ENCODE measurements at places on chromosomes 5 and 9.
A peak's percentile ranks its signal among the peaks of the same experiment; 100 is the strongest.

DNA sequence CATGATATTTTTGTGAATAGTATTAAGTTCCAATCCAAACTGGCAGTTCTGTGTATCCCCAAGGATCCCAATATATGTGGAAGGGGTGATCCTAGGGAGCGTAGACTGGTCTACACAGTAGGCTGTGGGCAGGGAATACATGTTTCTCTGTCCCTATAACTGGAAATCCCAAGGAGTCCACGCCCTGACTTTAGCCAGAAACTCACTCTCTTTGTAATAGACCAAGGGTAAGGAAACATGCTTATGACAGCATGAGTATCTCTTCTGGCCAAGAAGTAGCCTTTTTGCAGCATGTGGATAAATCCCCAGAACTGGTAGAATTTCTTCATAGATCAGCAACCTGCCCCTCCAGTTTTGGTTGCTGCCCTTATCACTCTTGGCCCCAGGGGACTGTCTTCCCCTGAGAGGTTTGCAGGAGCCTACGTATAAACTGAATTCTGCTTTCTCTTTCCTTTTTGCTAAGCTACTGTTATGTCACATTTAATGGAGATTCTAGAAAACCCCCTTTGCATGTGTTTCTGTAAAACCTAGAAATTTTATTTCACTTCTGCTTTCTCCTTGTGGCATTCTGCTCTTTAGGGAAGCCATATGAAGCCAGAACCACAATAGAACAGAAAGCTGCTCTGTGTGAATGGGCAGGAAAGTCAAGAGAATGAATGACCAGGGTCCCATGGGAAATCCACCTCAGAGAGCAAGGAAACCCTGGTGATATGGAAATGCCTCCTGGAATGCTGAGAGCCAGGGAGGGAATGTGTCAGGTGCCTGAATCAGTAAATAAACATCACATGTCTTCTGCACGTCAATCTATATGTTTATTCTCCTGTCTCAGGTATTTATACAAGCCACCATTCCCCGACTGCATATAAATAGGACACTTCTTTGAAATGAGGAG lies 3.5 kb downstream of the IFNA2 start:
- H3K36me3 ChIP-seq = no peaks in the 10 kb centered on the region
- no peak overlapping the region for H3K27ac ChIP-seq
- DNase-seq = no peak

GRCh38 chr9:129451089-129451656 lies 169.7 kb downstream of the C9orf50 start:
- H3K4me1 ChIP-seq = peaks cover 7% of the 10 kb centered on the region
- no peaks in the 10 kb centered on the region for H3K36me3 ChIP-seq
- no peak overlapping the region for H3K27ac ChIP-seq
- H3K4me3 ChIP-seq = no peak overlapping the region
- no peak for DNase-seq

GRCh38 chr5:154365823-154366222 lies 80.0 kb upstream of the SAP30L start:
- H3K27me3 ChIP-seq = no peaks in the 10 kb centered on the region
- no peak overlapping the region for H3K27ac ChIP-seq

DNA sequence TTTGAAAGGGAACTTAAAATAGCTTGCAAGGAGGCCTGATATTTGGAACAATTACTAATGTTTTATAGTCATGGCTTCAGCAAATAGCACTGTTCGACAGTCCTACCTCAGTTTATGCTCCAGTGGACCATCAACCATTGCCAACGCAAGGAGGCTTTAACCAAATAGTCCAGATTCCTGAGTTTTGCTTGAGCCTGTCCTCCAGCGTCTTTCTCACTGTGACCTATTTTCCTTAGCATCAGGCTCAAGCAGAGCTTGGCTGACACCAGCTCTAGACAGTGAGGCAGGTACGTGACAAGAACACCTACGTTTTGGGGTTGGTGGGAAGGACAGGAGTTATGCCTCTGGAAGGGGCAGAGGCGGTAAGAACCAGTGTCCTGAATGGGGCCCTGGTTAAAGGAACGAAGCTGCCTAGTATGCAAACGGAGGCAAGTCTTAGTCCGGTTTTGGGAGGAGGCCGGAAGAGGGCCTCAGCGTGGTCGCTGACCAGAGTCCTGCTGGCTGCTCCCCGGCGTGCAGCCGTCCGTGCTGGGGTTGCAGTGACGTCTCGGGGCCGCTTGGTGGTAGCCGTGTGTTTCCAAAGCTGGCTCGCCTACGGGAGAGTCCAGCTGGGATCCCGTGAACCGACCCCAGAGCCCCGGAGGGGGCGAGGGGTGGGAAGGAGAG lies 998 bp upstream of the FGF18 start:
- H3K27ac ChIP-seq = peak overlapping the region; percentile 79

GRCh38 chr9:97462159-97462558 lies 39.3 kb upstream of the TMOD1 start:
- no peaks in the 10 kb centered on the region for H3K4me1 ChIP-seq
- no peaks in the 10 kb centered on the region for H3K27me3 ChIP-seq
- peaks cover 25% of the 10 kb centered on the region for H3K36me3 ChIP-seq
- H3K27ac ChIP-seq = no peak overlapping the region

DNA sequence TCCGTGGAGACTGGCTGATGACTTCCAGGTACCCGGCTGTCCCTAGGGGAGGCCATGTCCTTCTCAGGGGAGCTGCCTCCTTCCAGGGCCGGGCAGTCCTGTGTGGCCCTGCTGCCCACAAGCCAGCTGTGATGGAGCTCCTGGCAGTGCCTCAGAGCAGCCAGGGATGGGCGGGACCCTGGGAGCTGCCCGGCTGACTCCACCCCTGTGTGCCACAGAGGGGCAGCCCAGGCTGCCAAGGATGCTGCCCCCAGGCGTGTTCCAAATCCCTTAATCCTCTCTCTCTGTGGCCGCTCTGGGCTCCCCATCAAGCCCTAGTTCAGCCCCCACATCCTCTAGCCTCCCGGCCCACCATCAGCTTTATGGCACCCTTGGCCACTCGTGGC lies 7.0 kb upstream of the SCGB3A1 start:
- DNase-seq = peak; percentile 20
- no peak overlapping the region for H3K4me3 ChIP-seq
- no peaks in the 10 kb centered on the region for H3K4me1 ChIP-seq
- H3K27me3 ChIP-seq = peaks cover 10% of the 10 kb centered on the region
- no peak overlapping the region for H3K27ac ChIP-seq
- H3K36me3 ChIP-seq = no peaks in the 10 kb centered on the region

DNA sequence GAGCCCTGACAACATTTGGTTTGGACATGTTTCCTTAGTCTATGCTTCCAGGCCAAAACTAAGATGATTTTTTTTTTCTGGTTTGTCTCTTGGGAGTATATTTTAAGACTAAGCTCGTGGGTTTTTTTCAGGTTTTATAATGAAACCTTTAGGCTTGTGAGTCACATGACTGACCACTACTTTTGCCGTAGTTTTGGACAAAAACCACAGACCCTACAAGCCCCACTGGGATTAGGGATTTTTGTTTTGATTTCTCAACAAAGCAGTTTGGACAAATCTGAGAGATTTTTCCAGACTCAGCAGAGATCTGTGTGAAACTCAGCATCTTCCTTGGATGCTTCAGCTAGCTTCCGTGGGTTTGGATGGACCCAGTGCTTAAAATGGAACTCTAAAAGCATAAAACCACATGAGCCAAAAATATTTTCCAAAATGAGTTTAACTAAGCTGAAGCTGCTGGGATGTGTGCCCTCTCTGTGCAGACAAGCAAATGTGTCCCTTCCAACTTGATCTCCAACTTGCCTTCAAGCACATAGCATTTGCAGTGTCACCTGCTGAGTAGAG lies 70.3 kb upstream of the SMIM15 start:
- no peak for DNase-seq
- H3K4me3 ChIP-seq = no peak overlapping the region
- peaks cover 10% of the 10 kb centered on the region for H3K27me3 ChIP-seq

DNA sequence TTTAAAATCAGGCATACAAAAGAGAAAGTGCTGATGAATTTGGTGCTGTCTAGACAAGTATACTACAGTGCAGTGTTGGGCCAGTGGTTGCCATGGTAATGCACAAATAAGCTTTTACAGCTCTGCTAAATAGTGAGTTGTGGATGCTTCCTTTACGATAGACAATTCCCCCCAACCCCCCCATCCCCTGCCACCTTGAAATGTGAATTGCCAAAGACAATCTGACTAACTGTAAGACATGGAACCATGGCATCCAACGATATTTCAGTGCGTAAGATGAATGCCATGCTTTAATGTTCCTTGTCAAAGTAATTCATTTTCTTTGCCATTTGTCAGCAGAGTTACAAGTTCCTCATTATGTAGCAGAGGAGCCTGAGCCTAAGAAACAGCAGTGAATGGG lies 91.5 kb upstream of the NREP start:
- no peaks in the 10 kb centered on the region for H3K4me1 ChIP-seq
- H3K27ac ChIP-seq = no peak overlapping the region
- H3K27me3 ChIP-seq = peaks cover 9% of the 10 kb centered on the region
- no peaks in the 10 kb centered on the region for H3K36me3 ChIP-seq
- no peak for DNase-seq
- H3K4me3 ChIP-seq = no peak overlapping the region

GRCh38 chr5:161051920-161052500 lies 200.0 kb upstream of the ATP10B start:
- H3K27me3 ChIP-seq = peaks cover 3% of the 10 kb centered on the region
- H3K27ac ChIP-seq = no peak overlapping the region
- no peak for DNase-seq
- H3K4me1 ChIP-seq = no peaks in the 10 kb centered on the region

DNA sequence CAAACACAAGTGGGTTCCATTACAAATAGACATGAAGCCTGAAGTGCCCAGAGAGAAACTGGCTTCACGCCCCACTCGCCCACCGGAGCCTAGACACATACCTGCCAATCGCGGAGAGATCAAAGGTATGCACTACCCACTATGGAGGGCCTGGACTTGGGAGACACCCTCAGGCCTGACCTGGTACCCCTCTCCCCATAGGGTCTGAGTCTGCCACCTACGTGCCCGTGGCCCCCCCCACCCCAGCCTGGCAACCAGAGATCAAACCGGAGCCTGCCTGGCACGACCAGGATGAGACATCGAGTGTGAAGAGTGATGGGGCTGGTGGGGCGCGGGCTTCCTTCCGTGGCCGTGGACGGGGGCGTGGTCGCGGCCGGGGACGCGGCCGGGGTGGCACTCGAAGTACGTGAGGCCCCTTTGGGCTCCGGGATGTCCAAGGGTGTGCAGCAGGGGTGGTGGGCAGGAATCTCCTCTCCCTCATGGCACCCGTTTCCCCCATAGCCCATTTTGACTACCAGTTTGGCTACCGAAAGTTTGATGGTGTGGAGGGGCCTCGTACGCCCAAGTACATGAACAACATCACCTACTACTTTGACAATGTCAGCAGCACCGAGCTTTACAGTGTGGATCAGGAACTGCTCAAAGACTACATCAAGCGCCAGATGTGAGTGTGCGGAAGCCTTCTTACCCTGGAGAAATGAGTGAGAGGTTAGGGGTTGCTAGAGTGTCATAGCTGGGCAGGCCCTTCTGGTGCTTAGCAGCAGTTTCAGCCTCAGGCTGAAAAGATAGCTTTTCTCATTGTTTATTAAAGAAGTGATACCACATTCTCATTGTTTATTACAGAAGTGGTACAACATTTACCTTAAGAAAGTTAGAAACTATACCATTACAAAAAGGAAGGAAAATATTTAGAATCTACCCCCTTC lies 38.7 kb downstream of the LARP1 start:
- H3K27me3 ChIP-seq = no peaks in the 10 kb centered on the region
- peaks cover 91% of the 10 kb centered on the region for H3K36me3 ChIP-seq
- peak overlapping the region; percentile 55 for H3K27ac ChIP-seq
- no peak overlapping the region for H3K4me3 ChIP-seq
- peaks cover 3% of the 10 kb centered on the region for H3K4me1 ChIP-seq

DNA sequence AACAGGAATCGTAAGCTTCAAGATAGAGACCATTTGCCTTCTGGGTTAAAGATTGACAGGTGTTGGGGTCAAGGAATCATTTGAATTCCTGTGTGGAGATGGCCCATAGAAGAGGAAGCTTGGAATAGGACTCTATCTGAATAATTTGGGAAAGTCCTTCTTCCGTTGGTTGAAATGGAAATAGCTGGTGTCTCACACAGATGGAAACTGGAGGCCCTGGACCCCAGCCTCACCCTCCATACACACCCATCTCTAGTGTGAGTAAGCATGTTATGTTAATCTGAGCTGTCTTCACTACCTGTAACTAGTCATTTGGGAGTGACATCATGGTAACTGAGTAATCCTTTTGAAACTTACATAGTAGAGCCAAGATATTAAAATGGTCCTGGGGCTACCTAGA lies 184.4 kb downstream of the CD180 start:
- H3K27ac ChIP-seq = peak overlapping the region; percentile 90
- DNase-seq = no peak
- H3K27me3 ChIP-seq = no peaks in the 10 kb centered on the region
- peak overlapping the region; percentile 1 for H3K4me3 ChIP-seq

GRCh38 chr5:135425641-135426040 lies 21.5 kb downstream of the DCANP1 start:
- DNase-seq = no peak
- no peak overlapping the region for H3K4me3 ChIP-seq
- peaks cover 5% of the 10 kb centered on the region for H3K4me1 ChIP-seq
- no peak overlapping the region for H3K27ac ChIP-seq
- peaks cover 29% of the 10 kb centered on the region for H3K27me3 ChIP-seq

- no peak overlapping the region for H3K27ac ChIP-seq
- H3K4me1 ChIP-seq = peaks cover 14% of the 10 kb centered on the region
- H3K4me3 ChIP-seq = no peak overlapping the region
- H3K36me3 ChIP-seq = no peaks in the 10 kb centered on the region
- DNase-seq = no peak
- peaks cover 42% of the 10 kb centered on the region for H3K27me3 ChIP-seq
These were observed 181.4 kb downstream of the FGF18 start for GRCh38 chr5:171600741-171601265.

Measured in activated T-cell treated with anti-CD3 and anti-CD28 coated beads, Interleukin-2, amount 50 U/mL, for 24 hours (primary cell).